Sciatic nerve (tissue), 2 donors: ENCODE measurements at places on chromosomes 16 and 17. TPM values are rescaled to one million over a fixed set of nuclear protein-coding genes. Genes with fewer than 3 reads are reported as not detected.

- no peak for DNase-seq
Measured at GRCh38 chr17:58247511-58248363, 9.4 kb downstream of the LPO start.

GRCh38 chr17:17028059-17028877 lies 14.0 kb upstream of the MPRIP start:
- peak; percentile 90 for DNase-seq

Gene HNF1B
- total RNA-seq: not detected

GRCh38 chr17:66976781-66977201 lies 12.3 kb downstream of the CACNG4 start:
- no peak for DNase-seq

Gene C16orf86
- total RNA-seq: 8.6 TPM

DNA sequence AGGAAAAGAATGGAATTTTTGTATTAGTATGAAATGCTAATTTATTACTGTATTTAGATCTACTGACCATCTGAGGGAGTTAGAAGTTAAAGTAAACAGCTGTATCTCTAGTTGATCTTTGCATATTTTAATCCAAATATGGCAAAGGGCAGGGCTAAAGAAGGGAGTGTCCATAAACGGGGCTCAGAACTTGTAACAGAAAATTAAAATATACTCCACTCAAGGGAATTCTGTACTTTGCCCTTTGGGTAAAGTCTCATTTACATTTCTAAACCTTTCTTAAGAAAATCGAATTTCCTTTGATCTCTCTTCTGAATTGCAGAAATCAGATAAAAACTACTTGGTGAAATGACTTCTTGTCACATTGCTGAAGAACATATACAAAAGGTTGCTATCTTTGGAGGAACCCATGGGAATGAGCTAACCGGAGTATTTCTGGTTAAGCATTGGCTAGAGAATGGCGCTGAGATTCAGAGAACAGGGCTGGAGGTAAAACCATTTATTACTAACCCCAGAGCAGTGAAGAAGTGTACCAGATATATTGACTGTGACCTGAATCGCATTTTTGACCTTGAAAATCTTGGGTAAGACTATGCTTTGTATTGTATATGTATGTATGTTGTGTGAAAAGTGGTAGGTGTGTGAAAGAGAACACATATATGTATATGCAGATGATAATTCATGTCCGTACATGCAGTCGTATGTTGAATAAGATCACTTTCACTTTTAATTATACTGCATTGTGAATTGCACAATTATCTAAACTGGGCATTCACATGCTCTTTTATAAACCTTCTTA lies at the start of gene ASPA:
Gene ASPA, plus strand, starts transcription at position 186 of the 799 bp plus-strand sequence. Its CDS starts 163 bp downstream, at position 349.
- no peak for DNase-seq

GRCh38 chr17:17937201-17937853 lies 34.9 kb downstream of the TOM1L2 start:
- DNase-seq: no peak

DNA sequence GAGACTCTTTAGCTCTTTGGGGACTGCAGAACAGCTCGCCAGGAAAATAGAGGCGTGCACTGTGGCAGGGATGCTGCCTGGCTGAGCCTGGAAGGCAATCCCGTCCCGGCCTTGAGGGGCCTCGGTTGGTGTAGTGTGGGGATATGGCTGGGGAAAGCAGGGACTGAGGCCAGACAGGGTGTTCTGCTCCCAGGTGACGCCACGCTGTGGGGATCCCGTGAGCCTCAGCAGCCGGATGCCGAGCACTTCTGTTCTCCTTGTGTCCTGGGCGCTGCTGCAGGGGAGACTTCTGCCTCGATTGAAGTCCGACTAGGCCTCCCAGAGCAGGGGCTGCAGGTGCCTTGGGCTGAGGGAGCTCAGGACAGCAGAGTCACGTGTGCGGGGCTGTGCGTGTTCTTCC lies 72.6 kb downstream of the BANP start:
- DNase-seq: peak; percentile 48

DNA sequence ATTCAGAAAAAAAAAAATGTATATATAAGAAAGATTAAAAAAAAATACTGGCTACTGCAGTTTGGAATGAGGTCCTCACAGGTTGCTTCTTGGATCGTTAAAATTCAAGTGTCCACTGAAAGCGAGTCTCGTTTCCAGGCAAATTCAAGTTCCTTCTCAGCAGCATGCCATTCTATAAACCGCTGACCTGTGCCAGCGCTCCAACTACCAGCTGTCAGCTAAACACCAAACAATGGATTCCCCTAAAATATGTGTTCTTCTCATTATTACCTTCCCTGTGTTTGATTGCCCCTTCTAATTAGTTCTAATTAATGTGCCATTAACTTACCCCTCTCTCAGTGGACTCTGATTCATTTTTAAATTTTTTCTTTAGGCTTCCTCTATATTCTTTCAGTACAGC lies 92.4 kb downstream of the DNAH9 start:
- no peak for DNase-seq

DNA sequence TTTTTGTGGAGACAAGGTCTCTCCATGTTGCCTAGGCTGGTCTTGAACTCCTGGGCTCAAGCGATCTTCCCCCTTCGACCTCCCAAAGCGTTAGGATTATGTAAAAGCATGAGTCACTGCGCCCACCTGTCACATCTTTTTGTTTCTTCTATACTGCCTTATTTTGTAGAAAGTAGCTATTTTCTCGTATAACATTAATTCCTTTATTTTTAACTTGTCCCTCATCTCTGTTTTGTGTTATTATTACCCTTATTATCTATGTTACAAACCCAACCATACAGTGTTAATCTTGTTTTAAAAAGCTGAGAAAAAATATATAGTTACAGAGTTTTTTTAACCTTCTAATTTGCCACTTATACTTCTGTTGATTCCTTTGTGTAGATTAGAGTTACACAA lies 1.4 kb upstream of the TXNDC11 start:
- DNase-seq: no peak

Gene ADORA2B
- total RNA-seq: 0.67 TPM

- DNase-seq: no peak
Measured at GRCh38 chr16:456891-457483, 31.5 kb downstream of the RAB11FIP3 start.

GRCh38 chr17:55238931-55239297 lies 25.8 kb upstream of the HLF start:
- DNase-seq: no peak

DNA sequence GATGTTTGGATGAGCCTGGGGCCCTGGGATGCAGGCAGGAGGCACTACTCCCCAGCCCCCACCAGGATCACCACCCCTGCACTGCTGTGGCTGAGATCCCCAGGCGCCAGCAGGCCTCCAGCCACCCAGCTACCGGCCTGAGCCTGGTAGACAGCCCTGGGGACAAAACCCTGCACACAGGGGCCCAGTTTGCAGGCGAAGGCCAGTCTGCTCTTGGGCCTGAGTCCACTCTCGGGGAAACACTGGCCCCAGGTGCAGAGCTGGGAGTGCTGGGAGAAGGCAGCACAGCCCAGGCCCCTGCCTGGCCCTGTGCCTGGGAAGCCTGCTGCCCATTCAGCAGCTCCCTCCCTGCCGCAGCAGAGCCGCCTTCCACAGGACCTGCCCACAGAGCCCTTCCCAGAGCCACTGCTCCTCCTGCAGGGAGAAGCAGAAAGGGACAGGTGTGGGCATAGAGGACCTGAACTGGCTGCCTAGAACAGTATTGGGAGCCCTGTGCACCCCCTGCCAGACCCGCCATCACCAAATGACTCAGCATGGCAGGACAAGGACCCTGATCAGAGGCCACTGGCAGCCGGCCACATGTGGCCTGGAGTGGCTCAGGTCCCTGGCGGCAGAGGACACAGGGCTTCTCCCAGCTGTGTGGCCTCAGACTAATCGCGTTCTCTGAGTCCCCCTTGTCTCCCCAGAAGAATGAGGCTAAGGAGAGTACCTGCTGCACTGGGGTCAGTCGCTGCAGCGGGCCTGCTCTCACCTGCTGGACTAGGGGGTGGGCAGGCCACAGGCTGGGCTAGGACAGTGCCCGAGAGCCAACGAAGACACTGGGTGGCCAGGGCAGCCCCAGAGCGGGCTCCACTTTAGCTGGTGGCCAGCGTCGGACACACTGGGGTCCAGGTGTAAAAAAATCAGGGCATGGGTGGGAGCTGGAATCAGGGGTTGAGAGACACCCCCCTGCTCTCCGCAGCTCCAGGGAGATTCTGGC lies 10.7 kb downstream of the MSRB1 start:
- DNase-seq: no peak

GRCh38 chr16:17526956-17527937 lies 56.5 kb upstream of the XYLT1 start:
- DNase-seq: no peak

- no peak for DNase-seq
Measured at GRCh38 chr17:75501378-75502071, 13.8 kb downstream of the CASKIN2 start.

Gene CCDC144A
- total RNA-seq: 4.5 TPM

GRCh38 chr16:16960785-16961184 lies 510.0 kb downstream of the XYLT1 start:
- DNase-seq: no peak

Gene MYOCD
- 2.1 TPM for total RNA-seq

Gene MYH2
- not detected for total RNA-seq

- DNase-seq: peak; percentile 66
Measured at GRCh38 chr16:2777903-2778629, 986 bp upstream of the ELOB start.

DNA sequence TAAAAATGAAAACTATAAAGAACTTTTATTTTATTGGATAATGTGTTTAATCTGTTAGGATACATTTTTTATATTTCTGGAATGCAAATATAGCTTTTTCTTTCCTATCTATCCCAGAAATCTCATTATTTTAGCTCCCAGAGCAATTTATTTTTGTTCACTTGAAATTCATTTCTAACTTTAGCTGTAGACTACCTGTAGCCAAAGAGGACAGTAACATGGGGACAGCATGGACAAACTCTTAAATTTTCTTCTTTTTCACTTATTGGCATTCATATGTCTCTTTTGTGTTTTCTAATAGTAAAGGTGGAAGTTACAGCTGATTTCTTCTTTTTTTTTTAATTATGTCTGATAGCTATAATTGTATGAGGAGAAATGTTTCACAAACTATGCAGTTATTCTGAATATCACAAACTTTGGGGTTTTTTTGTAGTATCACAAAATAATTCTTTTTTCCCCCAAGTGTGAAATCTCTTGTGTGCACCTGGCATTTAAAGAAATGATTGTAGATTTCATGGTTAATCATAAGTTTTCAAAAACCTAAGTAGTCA lies 55.4 kb downstream of the VMP1 start:
- no peak for DNase-seq

Gene FCSK
- total RNA-seq: 19.7 TPM

- DNase-seq: no peak
Measured at GRCh38 chr16:833411-833810, 32.9 kb upstream of the GNG13 start.

Gene CFAP97D1
- total RNA-seq: not detected

Gene SMTNL2
- 1.6 TPM for total RNA-seq

- DNase-seq: no peak
Measured at GRCh38 chr17:29051731-29052130, 8.8 kb downstream of the PIPOX start.

Gene SPEM2
- not detected for total RNA-seq

- DNase-seq: no peak
Measured at GRCh38 chr17:37527249-37527851, 37.7 kb downstream of the DUSP14 start.

DNA sequence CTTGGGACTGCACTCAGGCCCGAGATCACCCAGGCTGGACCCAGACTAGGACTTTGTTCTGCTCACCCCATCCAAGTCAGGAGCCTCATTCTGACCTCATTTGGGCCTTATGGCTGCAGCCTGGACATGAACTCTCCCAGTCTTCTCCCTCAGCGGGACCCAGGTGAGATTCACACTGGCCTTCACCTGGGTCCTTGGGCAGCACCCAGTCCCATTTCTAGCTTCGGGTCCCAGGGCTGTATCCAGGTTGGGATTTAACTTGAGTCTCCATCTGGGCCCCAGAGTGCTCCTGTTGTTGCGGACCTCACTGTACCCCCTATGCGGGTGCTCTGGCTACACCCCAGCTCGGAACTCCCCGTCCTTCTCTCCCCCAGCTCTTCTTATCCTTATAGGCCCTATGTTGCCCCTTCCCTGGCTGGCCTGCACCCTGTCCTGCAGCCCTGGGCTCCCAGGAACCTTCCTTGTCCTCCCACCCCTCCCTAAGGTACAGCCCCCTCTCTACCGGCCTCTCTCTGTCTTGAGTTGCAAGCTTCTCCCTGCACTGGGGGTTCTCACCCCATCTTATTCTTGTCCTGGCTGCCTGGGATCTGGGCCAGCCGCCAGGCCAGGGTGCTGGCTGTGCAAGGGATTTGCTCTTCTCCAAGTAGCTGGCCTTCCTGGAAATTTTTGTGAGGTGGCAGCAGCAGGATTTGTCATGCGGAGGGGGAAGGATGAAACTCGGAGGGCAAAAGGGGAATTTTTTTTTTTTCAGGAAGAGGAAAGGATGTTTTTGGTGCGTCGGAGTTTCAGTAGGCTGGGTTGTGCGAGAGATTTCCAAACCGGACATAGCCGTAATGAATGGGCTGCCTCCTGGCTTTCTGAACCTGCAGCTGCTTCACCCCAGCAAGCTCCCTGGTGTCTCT lies 904 bp downstream of the MAP2K3 start:
- DNase-seq: no peak

DNA sequence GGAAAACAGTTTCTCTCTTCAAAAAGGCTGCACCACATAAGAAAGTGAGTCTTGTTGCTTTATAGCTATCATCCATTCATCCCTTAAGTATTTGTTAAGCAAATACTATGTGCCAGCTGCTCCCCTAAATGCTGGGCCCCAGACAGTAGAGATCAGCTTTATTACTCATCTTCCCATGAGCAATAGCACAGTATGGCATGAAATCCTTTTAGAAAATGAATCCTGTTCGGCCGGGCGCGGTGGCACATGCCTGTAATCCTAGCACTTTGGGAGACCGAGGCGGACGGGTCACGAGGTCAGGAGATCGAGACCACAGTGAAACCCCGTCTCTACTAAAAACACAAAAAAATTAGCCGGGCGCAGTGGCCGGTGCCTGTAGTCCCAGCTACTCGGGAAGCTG lies 99.5 kb downstream of the MYO1D start:
- no peak for DNase-seq

DNA sequence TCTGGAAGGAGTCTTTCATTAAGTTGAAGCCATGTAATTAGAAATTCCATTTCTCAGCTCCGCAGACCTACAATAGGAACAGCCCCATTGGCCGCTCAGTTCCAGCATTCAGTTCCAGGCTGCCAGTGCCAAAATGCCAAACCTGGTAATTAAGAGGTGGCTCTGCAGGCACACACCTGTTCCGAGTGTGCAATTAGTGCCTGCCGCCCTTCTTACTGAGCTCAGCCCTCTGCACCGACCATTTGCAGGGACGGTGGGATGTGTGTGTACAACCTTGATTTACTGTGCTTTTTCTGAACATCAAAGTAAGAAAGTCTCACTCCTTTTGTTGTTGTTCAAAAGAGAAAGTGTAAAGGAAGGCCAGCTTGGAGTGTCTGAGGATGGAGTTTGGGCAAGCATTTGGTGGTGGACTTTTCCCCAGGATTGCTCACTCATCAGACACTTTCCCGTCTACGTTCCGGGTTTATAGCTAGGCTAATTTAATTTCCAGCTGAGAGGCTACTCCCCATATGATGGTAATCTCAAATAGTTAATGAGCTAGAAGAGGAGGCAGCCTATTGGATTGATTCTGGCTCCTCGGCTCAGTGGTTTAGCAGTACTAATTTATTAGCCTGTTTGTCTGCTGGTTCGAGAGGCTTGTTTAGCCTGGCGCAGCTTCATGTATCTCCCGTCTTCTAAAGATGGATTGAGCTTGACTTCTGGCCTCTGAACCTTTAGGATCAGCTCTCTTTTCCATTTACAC lies 20.0 kb downstream of the HS3ST3B1 start:
- DNase-seq: no peak

Gene SLC13A5
- total RNA-seq: 0.62 TPM
